ENCODE measurements at places on chromosomes 12 and 14.

- DNase-seq = no peak
Measured at GRCh38 chr12:132588821-132589669, 21.3 kb downstream of the LRCOL1 start.

DNA sequence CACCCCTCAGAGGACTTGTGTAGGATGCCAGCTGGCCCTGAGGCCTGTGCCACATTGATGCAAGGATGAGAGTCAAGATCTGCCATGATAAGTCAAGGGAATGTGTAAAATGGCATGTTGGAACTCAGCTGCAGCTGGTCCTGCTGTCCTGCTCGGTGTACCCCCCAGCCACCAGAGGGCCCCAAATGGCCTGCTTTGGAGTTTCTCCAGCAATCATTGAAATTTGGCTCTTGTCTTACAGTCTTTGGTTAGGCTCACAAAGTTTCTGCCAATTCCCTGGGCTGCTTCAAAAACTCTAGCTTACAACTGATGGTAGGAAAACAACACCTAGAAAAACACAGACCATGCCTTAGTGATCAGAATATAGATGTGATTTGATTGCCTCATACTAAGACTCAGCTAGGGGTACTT, 76.8 kb downstream of the HSD17B6 start:
- peak; percentile 53 for DNase-seq

DNA sequence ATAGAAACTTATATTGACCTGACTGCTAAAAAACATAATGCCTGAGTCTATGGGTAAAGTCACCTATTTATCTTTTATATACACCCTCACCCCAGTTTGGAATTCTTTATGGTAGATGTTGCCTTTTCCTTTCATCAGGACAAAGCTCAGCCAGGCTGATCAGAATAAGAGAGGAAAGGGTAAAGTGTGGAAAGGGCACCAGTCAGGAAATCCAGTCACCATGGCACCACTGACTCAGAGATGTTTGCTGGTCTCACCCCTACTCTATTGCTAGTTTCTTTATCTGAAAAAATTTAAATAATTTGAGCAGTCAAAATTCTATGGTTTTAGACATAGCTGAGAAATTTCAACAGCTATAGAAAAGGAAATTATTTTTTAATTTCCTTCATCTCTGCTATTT, 49.2 kb upstream of the SSTR1 start:
- DNase-seq = no peak

GRCh38 chr14:85793533-85793932, 263.6 kb downstream of the FLRT2 start:
- DNase-seq = no peak

GRCh38 chr14:78836777-78837176, 666.6 kb downstream of the NRXN3 start:
- DNase-seq = peak; percentile 52

GRCh38 chr14:99057576-99058083, 214.4 kb downstream of the BCL11B start:
- DNase-seq = no peak

DNA sequence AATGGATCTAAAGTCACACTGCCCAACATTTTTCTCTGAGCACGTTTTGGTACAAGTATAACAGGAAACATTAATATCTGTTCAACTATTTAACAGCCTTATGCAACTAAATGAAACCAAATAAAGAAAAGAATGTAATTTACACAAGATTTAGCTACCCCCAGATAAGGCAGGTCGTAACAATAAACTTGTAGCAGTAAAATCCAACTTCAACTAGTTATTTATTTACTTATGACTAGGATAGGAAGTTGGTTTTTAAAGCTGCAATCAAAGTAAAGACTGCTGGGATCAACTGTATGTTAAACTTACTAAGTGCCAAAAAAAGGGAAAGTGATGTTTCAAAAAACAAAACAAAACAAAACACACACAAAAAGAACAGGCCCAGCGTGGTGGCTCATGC, 30.9 kb downstream of the FERMT2 start:
- no peak for DNase-seq

GRCh38 chr14:100710826-100711462, 15.7 kb upstream of the DLK1 start:
- DNase-seq = no peak

- no peak for DNase-seq
Measured at GRCh38 chr12:91406920-91407341, 224.3 kb upstream of the DCN start.

- DNase-seq = no peak
Measured at GRCh38 chr14:68841016-68841809, 48.3 kb upstream of the ZFP36L1 start.

DNA sequence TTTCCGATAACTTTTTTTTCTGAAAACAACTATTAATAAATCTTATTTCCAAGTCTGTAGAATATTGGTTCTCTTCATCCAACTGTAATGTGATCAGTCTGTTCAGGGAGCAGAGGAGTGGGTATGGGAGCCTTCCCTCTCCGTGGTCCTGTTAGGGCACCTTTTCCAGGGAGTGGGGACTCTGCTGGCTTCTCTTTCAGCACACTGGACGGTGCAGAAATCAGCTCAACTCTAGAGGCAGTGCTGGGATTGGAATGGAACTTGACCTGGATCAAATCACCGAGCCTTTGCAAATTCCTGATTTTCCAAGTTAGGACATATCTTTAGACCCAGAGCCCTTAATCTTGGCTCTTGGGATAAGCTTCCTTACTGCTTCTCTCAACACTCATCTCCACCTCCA, 630.4 kb downstream of the DIO2 start:
- no peak for DNase-seq

- no peak for DNase-seq
Measured at GRCh38 chr12:468671-469389, 9.1 kb downstream of the B4GALNT3 start.

- DNase-seq = no peak
Measured at GRCh38 chr12:12744546-12745305, 27.6 kb downstream of the CDKN1B start.

DNA sequence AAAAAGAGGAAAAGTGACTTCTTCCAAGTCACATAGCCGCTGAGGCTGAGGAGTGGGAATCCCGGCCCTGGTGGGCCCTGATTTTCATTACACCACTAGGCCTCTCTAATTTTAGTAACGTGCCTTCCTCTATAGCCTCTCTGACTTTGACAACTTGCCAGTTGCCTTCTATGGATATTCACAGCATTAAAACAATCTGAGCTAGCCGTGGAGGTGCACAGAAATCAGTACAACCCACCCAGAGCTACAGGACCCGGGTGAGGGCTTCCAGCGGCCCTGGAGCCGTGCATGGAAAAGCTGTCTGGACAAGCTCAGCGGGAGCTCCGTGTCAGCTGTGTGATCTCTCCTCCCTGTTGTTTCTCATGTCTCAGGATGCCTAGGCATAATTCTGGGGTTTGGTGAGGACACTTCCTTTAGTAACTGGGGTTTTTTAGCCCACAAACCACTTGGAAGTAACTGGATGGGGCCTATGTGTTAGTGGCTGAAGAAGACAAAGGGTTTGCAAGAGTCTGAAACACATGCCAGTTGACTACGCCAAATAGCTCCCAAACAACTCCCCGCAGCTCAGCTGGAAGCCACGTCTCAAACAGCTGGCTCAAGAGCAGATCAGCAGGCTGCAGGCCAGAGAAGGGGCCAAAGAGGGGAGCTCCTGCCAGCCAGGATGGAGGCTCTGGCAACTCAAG, 53.0 kb downstream of the SSH1 start:
- no peak for DNase-seq

- no peak for DNase-seq
Measured at GRCh38 chr12:80509781-80510556, 65.9 kb downstream of the PTPRQ start.

- DNase-seq = no peak
Measured at GRCh38 chr14:105840266-105841021, 314.1 kb downstream of the TMEM121 start.

DNA sequence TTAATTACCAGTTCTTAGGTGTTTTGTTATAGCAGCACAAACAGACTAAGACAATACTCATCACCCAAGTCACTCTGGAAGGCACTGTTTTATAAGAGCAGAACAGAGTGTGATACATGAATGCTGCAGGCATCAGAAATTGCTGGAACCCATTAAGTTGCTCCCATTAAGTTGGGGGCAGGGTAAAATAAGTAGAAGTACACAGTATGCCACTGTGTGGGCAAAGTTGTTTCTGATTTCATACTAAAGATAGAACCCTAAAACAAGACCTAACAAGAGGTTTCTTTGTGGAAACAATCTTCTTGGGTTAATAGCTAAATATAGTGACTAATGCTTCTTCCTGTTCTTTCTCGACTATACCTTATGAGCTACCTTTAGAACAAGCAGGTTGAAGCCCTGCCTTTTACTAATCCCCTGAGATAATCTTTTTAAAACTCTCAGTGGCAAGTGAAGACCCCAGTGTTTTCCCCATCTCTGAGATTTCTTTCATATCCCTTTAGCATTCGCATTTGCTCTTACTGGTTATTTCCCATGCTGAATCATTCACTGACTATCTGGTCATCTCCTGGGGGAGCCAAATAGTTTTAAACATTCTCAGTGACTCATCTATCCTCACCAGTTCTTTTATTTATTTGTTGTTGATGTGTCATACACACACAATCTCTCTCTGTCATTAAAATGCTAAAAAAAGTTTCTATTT, 52.3 kb downstream of the SOCS2 start:
- no peak for DNase-seq

DNA sequence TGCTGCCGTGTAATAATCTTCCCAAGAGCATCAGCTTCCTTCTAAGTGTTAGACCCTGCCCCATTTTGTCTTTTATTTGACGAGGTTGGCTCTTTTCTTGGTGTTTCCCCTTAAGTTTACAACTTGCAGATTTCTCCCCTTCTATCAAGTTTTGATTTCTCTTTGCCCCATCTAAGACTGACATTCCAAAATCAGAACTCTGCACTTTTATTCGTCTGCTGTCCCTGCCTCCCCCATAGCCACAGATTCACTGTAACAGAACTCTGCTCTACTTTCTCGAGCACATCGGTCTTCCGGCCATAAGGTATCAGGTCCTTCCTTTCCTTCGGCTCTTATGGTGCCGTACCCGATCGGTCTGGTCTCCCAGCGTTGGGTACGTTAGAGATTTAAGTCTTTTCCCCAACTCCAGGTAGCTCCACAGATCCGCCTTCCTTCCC, 563 bp downstream of the DCP1B start:
- DNase-seq = no peak

DNA sequence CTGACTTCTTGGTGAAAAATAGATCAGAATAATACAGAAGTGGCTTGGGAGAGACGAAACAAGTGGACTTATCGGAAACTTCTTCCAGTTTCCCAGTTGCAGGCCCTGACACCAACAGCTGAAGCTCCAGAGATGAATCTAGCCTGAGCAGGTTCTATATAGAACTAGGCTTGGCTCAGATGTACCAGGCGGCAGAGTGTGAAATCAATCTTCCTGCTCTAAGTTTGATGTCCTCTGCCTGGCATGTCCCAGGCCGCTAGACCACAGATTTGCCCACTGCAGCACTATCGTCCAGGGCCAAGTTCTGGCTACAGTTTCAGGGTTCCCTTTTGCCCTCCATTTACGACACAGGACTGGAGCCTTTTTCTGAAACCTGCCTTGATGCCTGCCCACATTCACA, 91.3 kb upstream of the PLEKHA5 start:
- no peak for DNase-seq

GRCh38 chr12:39736406-39736805, 116.8 kb upstream of the ABCD2 start:
- no peak for DNase-seq

DNA sequence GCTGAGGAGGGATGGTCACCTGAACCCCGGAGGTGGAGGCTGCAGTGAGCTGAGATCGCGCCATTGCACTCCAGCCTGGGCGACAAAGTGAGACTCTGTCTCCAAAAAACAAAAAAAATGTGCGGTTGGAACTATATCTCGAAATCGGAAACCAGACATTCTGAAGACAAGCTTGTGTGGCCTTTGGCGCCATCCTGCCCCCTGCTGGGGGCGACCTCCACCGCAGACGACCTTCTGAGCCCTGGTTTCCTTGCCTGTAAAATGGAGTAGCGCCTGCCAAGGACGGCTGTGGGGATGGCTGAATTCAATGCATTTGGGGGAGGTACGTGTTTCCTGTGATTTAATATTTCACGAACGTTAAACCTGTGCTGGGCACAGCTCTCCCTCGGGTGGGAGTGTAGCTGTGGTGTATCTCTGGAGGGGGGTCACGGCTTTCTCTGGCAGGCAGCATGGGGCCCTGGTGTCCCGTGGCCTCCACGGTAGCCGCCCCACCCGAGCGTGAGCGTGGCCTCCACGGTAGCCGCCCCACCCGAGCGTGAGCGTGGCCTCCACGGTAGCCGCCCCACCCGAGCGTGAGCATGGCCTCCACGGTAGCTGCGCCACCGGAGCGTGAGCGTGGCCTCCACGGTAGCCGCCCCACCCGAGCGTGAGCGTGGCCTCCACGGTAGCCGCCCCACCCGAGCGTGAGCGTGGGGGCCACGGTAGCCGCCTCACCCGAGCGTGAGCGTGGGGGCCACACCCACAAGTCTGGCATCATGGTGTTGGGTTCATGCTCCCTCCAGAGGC, 55.3 kb downstream of the LRCOL1 start:
- no peak for DNase-seq

DNA sequence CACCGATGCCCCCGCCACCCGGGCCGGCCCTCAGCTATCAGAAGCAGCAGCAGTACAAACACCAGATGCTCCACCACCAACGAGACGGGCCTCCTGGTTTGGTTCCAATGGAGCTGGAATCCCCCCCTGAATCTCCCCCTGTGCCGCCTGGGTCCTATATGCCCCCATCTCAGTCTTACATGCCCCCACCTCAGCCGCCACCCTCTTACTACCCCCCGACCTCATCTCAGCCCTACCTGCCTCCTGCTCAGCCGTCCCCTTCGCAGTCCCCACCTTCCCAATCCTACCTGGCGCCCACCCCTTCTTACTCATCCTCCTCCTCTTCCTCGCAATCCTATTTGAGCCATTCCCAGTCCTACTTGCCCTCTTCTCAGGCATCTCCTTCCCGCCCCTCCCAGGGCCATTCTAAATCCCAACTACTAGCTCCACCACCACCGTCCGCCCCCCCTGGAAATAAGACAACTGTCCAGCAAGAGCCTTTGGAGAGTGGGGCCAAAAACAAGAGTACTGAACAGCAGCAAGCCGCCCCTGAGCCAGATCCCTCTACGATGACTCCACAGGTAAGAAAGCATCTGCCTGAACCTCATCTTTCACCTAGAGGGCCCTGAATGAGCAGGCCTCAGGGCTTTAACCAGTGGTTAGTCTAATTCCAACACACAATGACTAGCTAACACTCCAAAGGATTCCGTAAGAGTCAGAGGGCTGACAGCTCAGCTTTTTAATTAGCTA, 851 bp downstream of the YLPM1 start:
- peak; percentile 4 for DNase-seq

GRCh38 chr12:115421350-115421749, 737.4 kb upstream of the TBX3 start:
- no peak for DNase-seq

- no peak for DNase-seq
Measured at GRCh38 chr12:104520242-104520900, 63.6 kb downstream of the CHST11 start.
